ENCODE measurements at places on chromosomes 2 and 18. TPM values are rescaled to one million over a fixed set of nuclear protein-coding genes. Genes with fewer than 3 reads are reported as not detected.

DNA sequence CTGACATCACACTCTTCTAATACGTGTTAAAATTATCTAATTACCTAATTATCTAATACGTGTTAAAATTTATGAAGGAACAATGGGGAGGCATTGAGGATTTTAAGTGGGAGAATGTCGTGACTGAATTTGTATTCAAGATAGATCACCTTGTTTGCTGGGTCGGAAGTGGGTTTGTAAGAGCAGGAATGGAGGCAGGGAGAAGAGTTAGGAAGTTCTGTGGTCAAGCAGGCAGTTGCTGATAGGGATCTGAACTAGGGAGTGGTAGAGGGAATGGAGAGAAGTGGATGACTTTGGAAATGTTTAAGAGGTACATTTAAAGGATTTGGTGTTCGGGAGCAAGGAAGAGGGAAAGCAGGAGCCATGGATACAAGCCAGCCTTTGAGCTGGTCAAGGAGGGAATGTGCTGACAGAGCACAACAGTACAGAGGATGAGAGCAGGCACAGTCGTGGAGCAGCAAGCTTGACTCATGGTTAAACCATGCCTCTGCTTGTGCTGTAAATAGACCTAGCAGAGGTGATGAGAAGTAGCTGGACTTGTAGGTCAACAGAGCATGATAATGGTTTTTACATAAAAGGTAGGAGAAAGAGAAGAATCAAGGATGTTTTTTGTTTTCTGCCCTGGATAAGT, 16.2 kb downstream of the IL18RAP start:
- DNase-seq = peak; percentile 77

DNA sequence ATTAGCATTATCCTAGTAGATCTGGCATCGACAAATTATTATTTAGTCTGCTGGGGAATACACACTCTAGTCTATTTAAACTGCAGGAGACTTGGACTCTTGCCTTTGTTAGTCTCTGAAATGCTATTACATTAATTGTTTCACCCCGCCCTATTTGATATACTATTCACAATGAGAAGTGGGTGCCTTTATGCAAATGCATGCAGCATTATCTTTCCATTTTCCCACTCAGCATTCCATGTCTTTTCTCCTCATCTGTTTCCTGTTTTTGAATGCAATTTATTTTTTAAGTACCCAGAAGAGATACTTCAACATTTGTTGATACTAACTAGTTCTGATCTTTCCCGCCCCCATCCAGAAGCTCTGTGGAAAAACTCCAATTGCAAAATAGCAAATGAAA, 395.3 kb upstream of the NXPH2 start:
- DNase-seq = no peak

- no peak for DNase-seq
Observed at GRCh38 chr2:177030451-177031105, 182.0 kb upstream of the HNRNPA3 start.

DNA sequence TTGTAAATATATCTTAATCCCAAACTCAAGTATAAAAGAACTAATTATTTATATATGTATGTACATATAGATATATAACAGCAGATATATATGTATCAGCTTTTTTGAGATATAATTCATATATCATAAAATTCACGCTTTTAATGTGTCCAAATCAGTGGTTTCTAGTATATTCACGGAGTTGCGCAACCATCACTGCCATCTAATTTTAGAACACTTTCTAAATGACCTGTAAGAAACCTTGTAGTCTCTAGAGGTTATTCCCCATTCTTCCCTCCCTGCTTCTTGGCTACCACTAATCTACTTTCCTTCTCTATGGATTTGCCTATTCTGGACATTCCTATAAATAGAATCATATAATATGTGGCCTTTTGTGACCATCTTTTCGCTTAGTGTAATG, 163.5 kb upstream of the TCF4 start:
- no peak for DNase-seq

DNA sequence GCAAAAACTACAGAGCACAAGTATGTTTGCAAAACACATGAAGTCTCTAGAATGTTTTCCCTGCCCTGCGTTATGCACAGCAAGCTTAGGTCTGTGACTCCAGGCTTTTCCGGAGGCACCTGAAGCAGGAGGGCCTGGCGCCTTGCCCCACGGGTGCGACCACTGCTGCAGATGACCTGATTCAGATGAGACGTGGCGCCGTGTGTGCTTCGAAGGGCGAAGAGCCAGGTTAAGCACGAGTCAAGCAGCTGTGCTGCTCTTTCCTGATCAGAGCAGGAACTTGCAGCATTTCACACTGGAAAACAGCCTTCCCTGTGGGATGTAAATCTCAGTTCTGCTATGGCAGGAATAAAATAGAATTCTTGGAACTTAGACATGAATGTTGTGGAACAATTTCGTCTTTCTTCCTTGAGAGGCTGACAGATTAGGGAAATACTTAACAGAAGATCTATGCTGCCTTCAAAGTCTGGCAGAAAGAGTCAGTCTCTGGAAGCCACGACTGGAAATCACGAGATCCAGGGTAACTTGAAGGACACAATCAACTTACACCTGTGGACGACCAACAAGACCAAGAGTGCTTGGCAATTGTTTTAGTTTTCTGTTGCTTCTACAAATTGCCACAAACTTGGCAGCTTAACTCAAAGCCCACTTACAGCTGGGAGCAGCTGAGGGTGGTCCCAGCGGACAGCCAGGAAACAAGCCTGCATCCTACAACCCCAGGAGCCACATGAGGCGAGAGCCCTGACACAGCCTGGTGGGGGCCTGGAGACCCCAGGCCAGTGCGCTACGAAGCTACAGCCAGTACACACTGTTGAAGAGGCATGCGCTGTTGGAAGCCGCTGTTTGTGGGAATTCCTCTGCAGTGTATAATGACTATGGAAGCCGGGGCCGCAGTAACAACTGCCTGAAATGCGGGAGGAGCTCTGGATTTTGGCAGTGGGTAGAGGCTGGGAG, 42.9 kb downstream of the EIPR1 start:
- no peak for DNase-seq

- DNase-seq = no peak
Observed at GRCh38 chr2:236236559-236237452, 27.4 kb downstream of the ASB18 start.

GRCh38 chr2:167424803-167425755, 536.8 kb downstream of the XIRP2 start:
- no peak for DNase-seq

GRCh38 chr2:225999692-226000091, 600.2 kb downstream of the NYAP2 start:
- DNase-seq = no peak

Gene DPYSL5
- not detected for total RNA-seq

Gene MC5R
- total RNA-seq = 0.49 TPM

Gene FSHR
- not detected for total RNA-seq

All from RPMI7951 (cell line).